T follicular helper cell (primary cell): ENCODE measurements at places on chromosomes 1 and 21.

- no peak for DNase-seq
Measured at GRCh38 chr1:117077267-117077666, 17.1 kb downstream of the TTF2 start.

DNA sequence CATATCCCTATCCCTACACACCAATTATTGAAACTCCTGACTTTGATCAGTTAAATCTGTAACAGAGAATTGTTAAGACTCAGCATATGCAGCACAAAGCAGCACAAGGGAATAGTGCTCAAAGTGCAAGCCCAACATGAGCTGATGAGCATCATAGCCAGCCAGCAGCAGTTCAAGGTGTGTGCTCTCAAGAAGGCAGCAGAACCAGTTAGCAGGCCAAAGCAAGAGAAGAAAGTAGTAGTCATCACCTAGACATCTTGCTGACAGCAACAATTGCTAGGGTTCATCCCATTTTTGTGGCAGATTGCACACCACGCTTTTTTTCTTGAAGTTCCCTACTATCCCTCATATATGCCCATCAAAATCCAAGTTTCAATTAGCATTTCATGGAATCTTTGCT is 478.3 kb downstream of the COL11A1 start:
- DNase-seq, result no peak

- DNase-seq, result no peak
Measured at GRCh38 chr1:164780111-164780812, 221.3 kb downstream of the PBX1 start.

- no peak for DNase-seq
Measured at GRCh38 chr1:92478393-92478792, 8.3 kb downstream of the GFI1 start.

DNA sequence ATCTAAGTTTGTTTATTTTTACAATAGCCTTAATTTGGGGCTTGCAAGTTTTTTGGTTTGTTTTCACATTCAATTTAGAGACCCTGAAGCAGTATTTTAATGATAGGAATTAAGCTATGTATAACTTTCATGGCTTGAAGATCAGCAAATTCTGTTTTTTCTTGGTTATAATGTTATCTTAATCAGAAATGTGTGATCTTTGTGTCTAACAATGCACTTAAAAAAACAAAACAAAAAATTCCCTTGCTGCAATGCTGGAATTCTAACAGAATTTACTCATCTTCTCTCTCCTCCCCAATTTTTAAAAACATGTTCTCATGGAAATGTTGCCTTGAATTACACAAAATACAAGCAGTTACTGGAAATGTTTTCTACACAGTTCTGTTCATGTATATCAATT is 113.1 kb downstream of the OLFML2B start:
- no peak for DNase-seq

GRCh38 chr1:54014009-54014629 is 3.9 kb downstream of the LDLRAD1 start:
- DNase-seq, result no peak

DNA sequence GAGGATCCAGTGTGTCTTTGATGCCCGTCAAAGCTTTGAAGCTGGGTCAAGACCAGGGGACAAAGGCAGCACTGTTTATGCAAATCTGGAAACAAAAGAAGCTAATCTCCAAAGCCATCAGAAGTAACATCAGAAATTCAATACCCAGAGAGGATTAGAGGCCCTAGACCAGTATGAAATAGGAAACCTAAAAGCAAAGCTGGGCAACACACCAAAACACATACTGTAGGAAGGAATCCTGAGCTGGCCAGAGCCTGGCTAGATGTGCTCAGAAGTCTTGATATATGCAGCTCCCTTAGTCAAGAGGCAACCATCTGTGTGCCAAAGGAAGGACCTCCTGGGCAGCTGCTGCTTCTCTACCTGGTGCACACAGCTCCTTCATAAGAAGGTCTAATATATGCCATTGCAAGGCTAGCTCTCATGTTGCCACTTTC is 12.3 kb downstream of the COLGALT2 start:
- DNase-seq, result no peak

GRCh38 chr1:160629286-160630210 is 17.3 kb downstream of the SLAMF1 start:
- DNase-seq, result peak; percentile 79

DNA sequence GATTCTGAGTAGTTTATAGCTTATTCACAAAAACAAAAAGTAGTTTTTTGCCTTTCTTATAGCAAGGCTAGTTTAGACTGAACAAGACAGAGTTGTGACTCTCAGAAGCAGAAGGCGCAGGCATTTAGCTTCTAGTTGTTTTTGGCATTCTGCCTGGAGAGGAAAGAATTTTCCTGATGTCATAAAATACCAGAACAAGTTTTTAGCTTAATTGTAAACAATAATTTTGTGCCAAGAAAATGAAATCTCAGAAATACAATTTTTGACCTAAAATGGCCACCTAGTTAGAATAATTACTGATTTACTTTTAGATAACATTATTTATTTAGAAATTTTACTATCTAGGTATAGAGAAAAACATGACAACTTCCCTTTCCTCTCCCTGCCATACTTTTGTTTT is 1.0 kb downstream of the DNAJB4 start:
- no peak for DNase-seq

DNA sequence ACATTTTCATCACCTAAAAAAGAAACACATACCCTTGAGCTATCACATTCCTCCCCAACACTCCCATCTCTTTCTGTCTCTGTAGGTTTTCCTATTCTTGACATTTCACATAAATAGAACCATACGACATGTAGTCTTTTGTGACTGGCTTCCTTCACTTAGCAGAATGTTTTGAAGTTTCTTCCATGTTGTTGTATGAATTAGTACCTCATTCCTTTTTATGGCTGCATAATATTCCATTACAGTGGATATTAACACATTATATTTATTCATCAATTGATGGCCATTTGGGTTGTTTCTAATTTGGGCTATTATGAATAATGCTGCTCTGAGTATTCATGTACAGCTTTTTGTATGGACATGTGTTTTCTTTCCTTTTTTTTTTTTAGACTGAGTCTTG is 11.8 kb downstream of the WDTC1 start:
- DNase-seq, result no peak

DNA sequence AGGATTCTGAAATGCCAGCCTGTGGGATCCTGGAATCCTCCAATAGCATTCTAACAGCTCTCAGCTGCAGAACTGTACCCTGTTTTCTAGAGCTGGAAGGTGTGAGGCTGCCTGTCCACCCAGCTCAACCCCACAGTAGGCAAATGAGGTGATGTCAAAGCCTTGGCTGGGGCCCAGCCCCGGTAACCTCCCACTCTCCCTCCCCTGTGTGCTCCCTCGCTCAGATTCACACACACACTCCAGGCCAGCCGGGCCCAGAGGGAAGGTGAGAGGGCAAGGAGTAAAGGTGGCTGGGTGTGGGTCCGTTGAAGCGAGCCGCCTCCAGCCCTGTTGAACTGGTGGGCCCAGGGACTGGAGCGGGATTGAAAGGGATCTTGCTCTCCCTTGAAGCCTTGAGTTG is at the start of gene BSND:
Gene BSND, plus strand, starts transcription at position 257 of the 400 bp plus-strand sequence. CDS start 254 bp downstream, outside the sequence.
- DNase-seq, result no peak

DNA sequence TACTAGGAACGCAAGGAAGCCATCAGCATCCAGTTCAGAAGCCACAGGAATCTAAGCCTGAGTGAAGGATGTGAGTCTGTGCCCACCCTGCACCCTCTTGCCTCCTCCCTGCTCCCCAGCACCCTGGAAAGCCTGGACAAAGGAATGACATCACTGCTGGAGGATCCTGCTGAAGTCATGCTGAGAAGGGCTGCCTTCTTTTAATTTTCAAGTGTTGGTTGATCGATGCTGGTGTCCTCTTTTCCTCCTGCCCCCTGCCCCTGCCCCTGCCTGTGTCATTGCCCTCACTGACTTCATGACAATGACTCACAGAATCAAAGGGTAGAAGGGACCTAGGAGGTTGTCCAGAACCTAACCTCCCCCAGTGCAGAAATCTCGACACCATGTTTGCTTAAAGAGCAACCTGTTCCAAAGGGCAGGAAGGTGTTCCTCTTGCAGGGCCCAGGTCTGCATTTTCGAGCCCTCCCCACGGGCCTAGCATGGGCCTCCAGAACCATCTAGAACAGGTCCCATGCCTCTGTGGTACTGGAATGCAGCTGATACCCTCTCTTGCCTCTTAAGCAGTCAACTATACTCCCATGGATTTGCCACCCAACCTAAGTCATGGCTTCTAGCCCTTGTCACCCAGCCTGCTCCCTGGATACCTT is 9.6 kb downstream of the DHRS3 start:
- no peak for DNase-seq
